Breast epithelium (tissue), 4 donors: ENCODE measurements at places on chromosomes 12 and 14. TPM values are rescaled to one million over a fixed set of nuclear protein-coding genes. Genes with fewer than 3 reads are reported as not detected.

DNA sequence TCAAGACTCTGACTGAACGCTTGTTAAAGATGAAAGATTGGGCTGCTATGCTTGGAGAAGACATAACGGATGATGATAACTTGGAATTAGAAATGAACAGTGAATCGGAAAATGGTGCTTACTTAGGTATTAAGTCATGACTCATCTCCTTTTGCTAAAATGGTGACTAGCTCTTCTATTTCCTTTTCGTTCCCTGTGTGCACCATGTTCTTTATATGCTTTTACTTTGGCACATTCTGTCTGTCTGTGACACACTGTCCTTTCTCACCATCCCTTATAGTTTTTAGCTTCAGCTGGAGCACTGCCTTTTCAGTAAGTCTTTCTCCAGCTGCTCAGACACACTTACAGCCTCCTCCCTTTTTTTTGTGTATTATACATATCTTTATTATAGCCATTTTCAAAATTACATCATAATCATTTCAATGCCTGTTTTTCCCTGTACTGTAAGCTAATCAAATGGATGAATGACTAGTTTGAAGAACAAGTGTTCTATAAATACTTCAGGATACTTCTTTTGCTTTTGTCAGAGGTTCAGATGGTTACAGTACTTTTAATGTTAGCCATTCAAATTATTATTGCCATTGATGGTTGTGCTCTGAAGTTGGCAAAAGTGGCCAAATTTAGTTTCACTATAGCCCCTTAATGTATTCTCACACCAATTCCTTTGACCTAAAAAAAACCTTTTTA lies 68.6 kb downstream of the MIA2 start:
- no peaks in the 10 kb centered on the region for H3K4me1 ChIP-seq
- DNase-seq: no peak
- H3K4me3 ChIP-seq: no peak overlapping the region
- H3K27ac ChIP-seq: no peak overlapping the region
- H3K27me3 ChIP-seq: no peaks in the 10 kb centered on the region

GRCh38 chr12:72141381-72141780 lies 130.8 kb upstream of the TRHDE start:
- no peaks in the 10 kb centered on the region for H3K36me3 ChIP-seq
- no peak overlapping the region for H3K27ac ChIP-seq
- H3K4me1 ChIP-seq: no peaks in the 10 kb centered on the region

The MUCL1 gene
- total RNA-seq: 4,156 TPM

- H3K4me1 ChIP-seq: no peaks in the 10 kb centered on the region
- no peaks in the 10 kb centered on the region for H3K27me3 ChIP-seq
- peak overlapping the region; percentile 84 for H3K4me3 ChIP-seq
- peak overlapping the region; percentile 45 for H3K27ac ChIP-seq
- no peaks in the 10 kb centered on the region for H3K36me3 ChIP-seq
- DNase-seq: no peak
Observed at GRCh38 chr12:24562771-24563431, 386.0 kb downstream of the BCAT1 start.

The VRTN gene
- not detected for total RNA-seq

The CDCA3 gene
- total RNA-seq: 3.0 TPM

The FOXN3 gene
- total RNA-seq: 80.3 TPM

The KRT2 gene
- not detected for total RNA-seq

The TMEM132D gene
- total RNA-seq: not detected

DNA sequence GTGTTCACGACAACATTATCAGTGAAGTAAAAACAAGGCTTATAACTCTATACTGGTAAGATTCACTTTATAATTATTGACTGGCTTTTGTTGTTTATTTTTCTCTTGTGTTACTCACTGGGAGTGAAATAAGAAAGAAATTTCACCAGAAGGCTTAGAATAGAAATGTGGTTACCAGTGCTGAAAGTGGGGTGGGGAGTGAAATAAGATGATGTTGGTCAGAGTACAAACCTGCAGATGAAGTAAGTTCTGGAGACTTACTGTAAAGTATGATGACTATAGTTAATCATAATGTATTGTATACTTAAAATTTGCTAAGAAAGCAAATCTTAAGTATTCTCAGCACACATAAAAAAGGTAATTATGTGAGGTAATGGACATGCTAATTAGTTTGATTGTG lies 198.4 kb downstream of the KLHL28 start:
- no peaks in the 10 kb centered on the region for H3K27me3 ChIP-seq
- H3K4me1 ChIP-seq: no peaks in the 10 kb centered on the region
- no peak for DNase-seq
- H3K27ac ChIP-seq: no peak overlapping the region
- H3K36me3 ChIP-seq: no peaks in the 10 kb centered on the region
- H3K4me3 ChIP-seq: no peak overlapping the region
